ENCODE measurements at places on chromosomes 6 and 20.

DNA sequence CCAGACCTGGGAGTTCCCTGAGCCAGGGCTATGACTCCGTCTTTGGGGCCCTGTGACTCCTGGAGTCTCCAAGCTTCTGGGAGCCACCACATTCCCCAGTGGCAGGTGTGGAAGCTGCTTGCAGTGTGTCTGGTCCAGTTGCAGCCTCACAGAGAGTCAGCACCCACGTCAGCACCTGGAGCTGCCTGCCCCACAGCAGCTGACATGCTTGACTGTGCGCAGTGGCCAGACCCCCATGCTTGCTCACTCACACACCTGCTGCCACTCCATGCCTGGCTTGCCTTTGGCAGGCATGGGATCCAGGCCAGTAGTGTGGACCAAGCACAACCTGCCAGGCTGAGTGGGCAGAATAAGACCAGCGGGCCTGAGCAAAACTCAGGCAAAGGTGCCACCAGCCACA lies 31.0 kb upstream of the ASIP start:
- DNase-seq = no peak

DNA sequence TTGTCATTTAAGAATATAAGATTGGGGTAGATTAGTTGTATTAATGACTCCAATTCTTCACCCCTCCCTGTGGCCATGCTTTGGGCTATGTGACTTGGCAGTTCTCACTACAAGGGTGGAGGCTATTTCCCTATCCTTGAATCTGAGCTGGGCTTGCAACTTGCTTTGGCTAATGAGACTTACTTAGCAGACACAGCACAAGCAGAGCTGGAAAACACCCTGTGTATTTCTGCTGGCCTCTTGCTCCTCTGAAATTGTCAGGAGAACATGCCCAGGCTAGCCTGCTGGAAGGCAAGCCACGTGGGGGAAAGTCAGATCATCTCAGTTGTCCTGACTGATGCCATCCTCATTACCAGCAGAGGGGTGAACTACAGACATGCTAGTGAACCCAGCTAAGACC lies 126.5 kb upstream of the HDGFL1 start:
- DNase-seq = no peak

- DNase-seq = no peak
These were observed 18.6 kb downstream of the DSE start for GRCh38 chr6:116389357-116389756.

DNA sequence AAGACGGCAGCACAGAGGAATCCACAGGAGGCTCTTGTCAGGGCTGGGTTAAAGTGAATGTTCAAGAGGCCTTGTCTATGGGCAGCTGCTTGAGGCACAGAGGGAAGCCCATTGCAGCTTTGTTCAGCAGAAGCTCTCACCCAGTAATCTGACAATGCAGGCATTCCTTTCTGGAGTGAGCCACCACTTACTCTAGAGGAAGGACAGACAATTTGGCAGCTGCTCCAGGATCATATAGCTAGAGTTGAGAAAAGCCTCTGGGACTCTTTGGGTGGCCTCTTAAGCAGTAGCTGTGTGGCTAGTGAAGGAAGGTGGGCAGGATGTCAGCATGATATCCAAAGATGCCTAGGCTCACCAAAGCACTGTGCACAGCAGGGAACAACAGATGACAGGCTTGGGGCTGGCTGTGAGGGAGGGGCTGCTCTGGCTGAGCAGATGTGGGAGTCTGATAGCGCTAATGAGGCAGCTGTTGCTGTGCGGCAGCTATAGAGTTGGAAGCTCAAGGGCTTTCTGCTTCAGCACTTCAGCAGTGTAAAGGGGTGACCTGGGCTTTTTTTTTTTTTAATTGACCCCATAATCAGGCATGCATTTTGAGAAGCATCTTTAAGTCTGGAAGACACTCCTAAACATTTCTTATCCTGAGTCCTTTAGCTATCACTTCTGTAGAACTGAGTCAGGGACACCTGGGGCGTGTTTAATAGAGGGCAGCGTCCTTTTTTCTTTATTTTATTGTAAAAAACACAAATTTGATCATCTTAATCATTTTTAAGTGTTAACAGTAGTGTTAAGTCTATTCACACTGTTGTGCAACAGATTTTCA lies 27.2 kb downstream of the CMTR1 start:
- peak; percentile 40 for DNase-seq

- DNase-seq = no peak
These were observed 55.9 kb downstream of the TRAF3IP2 start for GRCh38 chr6:111549746-111550145.

DNA sequence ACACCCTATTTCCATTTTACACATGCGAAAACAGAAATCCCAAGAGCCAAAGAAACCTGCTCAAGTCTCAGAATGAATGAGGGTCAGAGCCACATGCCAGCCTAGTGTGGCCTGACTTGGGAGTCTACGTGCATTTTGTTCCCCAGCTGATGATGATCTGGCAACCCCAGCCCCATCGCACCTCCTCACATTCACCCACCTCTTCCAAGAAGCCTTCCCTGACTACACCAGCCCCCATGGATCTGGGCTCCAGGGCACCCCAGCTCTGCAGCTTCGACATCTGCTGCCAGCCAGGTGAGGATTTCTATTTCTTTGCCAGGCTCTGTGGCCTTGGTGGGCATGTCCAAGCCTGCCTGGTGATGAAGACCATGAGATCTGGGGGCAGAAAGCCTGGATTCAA lies 41.0 kb downstream of the ANGPT4 start:
- DNase-seq = no peak

DNA sequence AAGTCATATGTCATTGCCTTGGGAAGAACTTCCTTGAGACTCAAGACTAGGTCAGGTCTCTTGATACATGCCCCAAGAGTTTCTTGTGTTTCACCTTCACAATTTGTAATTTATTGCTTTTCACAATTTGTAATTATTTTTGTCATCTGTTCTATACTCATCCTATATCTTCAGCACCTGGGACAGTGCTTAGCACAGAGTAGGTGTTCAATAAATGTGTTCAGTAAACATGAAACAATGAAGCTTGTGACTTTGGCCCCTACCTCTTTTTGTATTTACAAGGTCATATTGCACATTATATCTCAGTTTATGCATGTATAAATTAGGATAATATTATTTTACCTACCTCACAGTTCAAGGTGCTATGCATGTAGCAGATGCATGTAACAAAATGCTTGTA lies 21.5 kb upstream of the SRPK1 start:
- DNase-seq = no peak

- no peak for DNase-seq
These were observed 96.6 kb downstream of the DLGAP4 start for GRCh38 chr20:36402708-36403107.

DNA sequence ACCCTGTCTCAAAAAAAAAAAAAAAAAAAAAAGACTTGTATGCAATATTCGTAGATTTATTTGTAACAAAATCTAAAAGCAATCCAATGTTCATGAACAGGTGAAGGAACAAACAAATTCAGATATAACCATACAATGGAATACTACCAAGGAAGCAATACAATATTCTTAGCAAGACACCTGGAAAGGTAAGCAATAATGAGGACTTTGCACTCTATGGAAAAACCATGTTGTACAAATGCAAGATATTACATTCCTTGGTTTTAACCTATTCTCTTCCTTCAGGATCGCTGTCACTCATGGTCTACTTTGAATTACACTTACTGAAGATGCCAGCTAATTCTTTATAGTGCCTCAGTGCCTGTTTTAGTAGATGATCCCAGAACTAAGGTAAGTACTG lies 14.7 kb upstream of the ADGRF1 start:
- DNase-seq = no peak

DNA sequence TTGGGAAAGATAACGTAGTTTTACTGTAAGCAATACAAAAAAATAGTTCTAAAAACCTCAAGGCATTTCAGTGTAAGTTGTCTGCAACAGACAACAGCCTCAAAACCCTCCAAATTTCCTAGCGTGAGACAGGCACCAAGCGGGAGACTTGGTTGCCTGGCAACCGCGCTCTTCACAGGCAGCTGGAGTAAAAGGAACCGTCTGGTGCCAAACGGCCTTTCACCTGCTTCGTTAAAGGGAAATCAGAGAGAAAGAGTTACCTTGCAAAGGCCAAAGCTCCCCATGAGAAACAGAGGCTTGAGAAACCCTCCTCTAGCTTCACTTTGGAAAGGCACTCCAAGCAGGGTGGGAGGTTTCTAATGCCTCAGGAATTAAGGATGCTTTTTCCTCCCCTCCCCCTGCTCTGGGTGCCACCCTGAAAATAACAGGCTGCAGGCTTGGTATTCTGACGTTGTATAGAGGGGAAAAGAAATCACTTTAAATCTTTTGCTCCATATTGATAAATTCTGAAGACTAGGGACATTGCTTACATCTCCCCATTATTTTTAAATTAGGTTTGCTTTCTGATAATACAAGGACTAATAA lies 129.7 kb upstream of the UFL1 start:
- DNase-seq = peak; percentile 96

- DNase-seq = no peak
These were observed 212.2 kb upstream of the FOXA2 start for GRCh38 chr20:22796469-22797077.

DNA sequence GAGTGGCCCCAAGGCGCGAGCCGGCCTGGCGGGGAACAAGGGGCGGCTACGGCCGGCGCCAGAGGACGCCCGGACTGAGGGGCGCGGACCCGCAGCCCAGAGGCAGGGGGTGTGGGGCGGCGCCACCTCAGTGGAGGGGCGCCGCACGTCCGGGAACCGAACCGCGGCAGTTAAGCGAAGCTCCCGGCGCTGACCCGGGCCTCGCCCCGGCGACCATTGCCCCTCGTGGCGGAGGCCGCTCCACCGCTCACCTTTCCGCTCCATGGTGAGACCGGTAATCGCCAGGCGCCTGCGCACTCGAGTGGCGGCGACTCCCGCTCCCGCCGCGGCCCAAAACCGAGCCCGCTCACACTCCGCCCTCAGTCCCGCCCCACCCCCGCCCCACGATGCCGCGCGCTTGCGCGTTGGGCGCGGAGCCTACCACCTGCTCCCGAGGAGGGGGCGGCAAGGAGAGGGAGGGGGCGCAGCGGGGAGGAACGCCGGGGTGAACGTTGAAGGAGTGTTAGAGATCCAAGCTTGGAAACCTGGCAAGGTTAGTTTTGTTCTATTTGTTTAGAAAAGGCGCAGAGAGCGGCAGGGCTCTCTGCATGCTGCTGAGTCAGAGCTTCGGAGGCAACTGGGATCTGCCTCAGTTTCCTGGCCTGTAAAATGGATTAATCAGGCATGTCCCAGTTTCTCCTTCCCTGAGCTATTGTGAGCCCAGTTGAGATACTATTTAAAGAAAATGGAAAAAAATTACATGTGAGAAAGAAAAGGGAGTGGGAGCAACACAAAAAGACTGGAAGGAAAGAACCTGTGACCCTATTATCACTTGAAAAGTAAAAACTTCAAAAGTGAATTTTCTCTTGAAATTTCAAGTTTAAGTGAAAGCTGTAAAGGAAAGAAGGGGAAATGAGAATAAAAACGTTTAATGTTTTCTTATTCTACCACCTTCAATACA lies at the start of gene SRPK1:
Gene SRPK1 (minus strand): TSS at position 306 of the 940 bp plus-strand sequence. CDS start 42 bp downstream, at position 264.
- DNase-seq = peak; percentile 90

- DNase-seq = no peak
These were observed 77.1 kb downstream of the CTNNBL1 start for GRCh38 chr20:37770908-37771307.

- no peak for DNase-seq
These were observed 101.4 kb downstream of the BMP2 start for GRCh38 chr20:6868861-6869260.

DNA sequence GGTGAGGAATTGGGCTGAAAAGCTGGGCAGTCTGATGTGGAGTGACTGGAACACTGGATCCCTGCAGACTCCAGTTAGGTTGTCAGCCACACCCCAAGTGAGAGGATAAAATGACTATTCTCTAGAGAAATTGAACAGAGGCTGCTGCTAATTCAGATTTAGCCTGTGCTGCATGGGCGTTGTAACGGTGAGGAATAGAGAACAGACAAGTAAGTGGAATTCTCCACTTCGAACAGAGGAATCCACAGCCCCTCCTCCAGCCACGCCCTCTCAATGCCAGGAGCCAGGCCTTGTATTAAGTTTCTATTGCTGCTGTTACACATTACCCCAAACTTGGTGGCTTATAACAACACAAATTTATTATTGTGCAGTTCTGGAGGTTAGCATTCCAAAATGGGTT lies 109.3 kb downstream of the CFAP61 start:
- DNase-seq = no peak

- peak; percentile 58 for DNase-seq
These were observed 40.0 kb downstream of the MYLIP start for GRCh38 chr6:16168858-16169257.

DNA sequence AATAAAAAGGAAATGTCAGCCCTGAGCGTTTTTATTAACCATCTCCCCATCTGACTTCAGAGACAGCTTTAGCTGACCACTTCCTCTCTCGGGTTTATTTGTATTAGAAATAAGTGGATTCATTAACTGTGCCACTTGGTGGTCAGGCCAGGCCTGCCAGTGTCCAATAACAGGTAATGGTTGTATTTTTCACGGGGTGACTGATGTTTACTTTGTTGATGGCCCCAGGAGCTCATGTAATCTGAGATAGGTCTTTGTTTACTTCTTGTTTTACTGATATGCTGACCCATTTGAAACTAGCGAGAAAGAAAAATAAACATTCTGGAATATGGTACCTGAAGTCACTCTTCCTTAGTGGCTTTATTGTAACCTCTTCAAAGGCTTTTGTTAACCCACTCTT lies 504.3 kb upstream of the SLC35B3 start:
- peak; percentile 53 for DNase-seq

DNA sequence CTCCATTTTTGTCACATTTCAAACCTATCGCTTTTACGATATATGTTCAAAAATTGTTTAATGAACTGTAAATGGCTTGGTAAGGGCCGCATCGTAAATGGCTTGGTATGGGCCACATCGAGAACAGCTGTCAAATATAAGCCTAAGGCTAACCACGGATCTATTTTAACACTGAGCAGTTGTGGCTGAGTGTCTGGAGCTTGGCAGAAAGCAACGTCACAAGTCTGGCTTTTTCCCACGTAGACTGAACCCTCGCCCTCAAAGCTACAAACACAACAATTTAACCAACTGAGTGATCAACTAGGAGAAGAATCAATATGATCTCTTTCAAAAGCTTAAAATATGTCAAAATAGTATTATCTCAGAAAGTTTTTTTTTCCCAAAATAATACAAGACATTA lies 71.4 kb upstream of the PRSS16 start:
- no peak for DNase-seq

GRCh38 chr6:52877786-52878185 lies 31.7 kb downstream of the GSTA3 start:
- DNase-seq = no peak

DNA sequence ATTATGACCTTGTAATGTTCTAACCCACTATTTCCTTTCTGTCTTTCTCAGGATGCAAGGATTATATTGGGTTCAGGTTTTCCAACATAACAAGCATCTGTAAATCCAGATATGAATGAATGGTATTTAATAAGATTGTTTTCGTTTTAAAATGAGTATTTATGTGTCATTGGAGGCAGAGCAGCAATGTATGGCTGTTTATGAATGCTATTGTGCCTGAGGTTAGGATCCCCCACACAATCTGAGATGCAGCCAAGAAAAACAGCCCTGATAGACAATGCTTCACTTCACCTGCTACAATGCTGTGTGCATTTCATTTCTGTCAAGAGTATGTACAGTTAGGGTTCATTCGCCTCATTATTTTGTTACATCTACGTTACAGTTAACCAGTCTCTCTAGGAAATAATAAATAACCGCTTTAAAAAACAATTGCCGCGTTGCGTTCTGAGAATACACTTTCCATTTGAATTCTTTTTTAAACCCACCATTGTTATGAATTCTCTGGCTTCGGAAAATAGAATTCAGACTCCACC lies 19.6 kb downstream of the TFAP2A start:
- DNase-seq = no peak

Data from COR-L47 (cell line).